ENCODE measurements at places on chromosomes 1 and 21. TPM values are rescaled to one million over a fixed set of nuclear protein-coding genes. Genes with fewer than 3 reads are reported as not detected.

- H3K27ac ChIP-seq: no peak overlapping the region
- H3K27me3 ChIP-seq: peaks cover 4% of the 10 kb centered on the region
- no peak for DNase-seq
- no peak overlapping the region for H3K4me3 ChIP-seq
- H3K4me1 ChIP-seq: no peaks in the 10 kb centered on the region
Observed at GRCh38 chr21:41965045-41965444, 11.2 kb upstream of the C2CD2 start.

DNA sequence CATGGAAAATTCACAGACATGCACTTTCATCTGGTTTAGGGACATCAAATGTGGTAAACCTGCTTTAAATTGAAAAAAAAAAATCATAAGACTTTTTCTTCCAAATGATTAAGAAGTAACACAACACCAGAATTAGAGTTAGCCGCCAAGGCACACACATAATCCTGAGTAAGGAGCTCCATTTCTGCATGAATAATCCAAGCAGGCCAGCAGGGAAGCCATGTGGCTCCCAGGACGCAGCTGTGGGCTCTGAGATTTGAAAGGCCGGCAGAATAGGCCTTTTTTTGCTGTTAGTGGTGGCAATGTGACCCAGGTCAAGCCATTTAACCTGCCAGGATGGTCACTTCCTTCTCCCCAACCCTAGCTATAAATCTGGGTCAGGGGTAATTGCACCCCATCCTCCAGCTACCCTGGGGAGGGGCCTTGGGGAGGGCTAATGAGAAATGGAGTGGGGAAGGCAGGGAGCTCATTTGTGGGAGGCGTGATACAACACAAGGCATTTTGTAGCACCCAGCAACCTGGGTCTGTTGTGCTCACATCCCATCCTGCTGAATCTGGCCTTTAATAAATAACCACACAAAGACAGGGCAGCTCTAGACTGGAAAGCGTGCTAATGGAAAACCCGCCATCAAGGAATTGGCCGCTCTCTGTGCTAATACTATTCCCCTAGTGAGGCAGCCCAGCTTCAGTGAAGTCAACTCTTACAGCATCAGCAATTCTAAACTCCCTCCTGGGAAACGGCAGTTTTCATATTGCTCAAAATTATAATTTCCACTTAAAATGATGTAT is 178.5 kb downstream of the RHOU start:
- no peaks in the 10 kb centered on the region for H3K27me3 ChIP-seq
- H3K4me3 ChIP-seq: no peak overlapping the region
- no peaks in the 10 kb centered on the region for H3K36me3 ChIP-seq

GRCh38 chr1:234047123-234047522 is 142.6 kb downstream of the SLC35F3 start:
- H3K4me3 ChIP-seq: no peak overlapping the region
- H3K36me3 ChIP-seq: no peaks in the 10 kb centered on the region
- H3K4me1 ChIP-seq: no peaks in the 10 kb centered on the region

GRCh38 chr1:231855361-231855760 is 228.8 kb downstream of the DISC1 start:
- no peak for DNase-seq
- peaks cover 5% of the 10 kb centered on the region for H3K4me1 ChIP-seq
- H3K4me3 ChIP-seq: no peak overlapping the region
- H3K27ac ChIP-seq: no peak overlapping the region
- H3K27me3 ChIP-seq: no peaks in the 10 kb centered on the region
- peaks cover 2% of the 10 kb centered on the region for H3K36me3 ChIP-seq

LCA5L gene
- 0.32 TPM for total RNA-seq

- peaks cover 12% of the 10 kb centered on the region for H3K4me1 ChIP-seq
- H3K27me3 ChIP-seq: no peaks in the 10 kb centered on the region
- DNase-seq: peak; percentile 21
- H3K36me3 ChIP-seq: no peaks in the 10 kb centered on the region
Observed at GRCh38 chr1:58773406-58773840, 10.4 kb downstream of the JUN start.

DNA sequence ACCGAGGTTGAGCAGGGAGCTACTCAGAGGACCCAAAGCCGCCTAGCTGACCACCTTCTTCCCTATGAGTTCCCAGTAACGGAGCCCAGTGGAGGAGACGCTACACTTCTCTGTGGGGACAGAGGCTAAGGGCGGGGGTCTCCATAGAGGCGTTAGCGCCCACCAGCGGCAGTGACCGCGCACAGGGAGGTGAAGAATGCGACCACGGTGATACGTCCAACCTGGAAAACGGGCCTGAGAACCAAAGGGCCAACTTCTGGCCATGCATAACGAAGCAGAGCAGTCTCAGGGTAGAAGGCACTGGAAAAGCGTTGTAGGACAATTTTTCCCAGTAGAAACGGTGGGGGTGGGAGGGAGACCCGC is 400 bp upstream of the COG2 start:
- no peak for DNase-seq
- H3K36me3 ChIP-seq: peaks cover 7% of the 10 kb centered on the region
- H3K27ac ChIP-seq: no peak overlapping the region

DNA sequence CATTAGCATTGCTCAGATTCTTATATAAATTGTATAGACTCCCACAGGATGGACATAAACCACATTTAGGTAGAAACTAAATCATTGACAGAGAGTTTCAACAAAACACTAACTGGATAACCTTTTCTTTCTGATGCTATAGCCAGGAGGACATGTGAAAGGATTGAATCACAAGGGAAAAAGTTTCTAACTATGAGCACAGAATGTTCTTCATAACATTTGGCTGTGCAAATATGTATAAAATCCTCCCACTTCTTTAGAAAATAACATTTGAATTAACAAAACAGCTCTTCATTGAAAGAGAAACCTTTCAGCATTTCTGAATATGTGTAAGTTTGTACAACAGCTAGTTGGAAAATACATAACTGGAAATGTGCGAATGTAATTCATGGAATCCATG is 167.3 kb downstream of the TBX15 start:
- no peaks in the 10 kb centered on the region for H3K27me3 ChIP-seq
- H3K4me1 ChIP-seq: no peaks in the 10 kb centered on the region
- H3K36me3 ChIP-seq: no peaks in the 10 kb centered on the region
- H3K4me3 ChIP-seq: no peak overlapping the region
- no peak for DNase-seq

DNA sequence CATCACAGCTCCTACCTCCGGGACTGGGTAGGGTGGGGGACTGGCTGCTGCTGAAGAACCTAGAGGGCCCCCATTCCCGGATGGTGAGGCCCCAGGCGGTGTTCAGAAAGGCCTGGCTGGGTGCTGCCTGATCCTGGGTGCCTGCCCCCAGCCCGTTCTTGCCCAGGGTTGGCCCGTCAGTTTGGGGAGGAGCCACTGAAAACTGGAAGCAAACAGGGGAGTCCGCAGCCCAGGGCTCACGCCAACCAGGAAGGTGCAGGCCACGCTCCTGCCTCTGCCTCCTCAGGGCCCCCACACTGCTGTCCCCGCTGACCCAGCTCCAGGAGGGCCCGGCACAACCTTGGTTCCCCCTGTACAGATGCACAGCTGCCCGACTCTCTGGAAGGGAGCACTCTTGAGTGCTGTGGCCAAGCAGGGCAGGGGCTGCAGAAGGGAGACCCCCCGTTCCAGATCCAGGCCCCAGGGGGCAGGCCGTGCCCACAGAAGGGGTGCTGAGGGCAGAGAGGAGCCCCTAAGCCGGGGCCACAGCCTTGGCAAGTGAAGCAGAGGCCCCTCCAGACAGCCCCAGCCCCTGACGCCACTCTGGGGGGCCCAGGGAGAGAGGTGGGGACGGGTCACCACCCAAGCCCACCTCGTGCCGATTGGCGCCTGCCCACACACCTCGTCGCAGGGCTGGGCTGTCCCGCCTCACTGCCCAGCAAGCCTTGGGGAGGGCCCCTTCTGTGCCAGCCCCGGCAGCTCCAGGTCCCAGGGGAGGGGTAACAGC is 5.5 kb downstream of the C1QTNF12 start:
- no peaks in the 10 kb centered on the region for H3K4me1 ChIP-seq
- H3K36me3 ChIP-seq: no peaks in the 10 kb centered on the region
- H3K27ac ChIP-seq: no peak overlapping the region
- DNase-seq: no peak
- no peak overlapping the region for H3K4me3 ChIP-seq

- no peak overlapping the region for H3K4me3 ChIP-seq
- no peaks in the 10 kb centered on the region for H3K36me3 ChIP-seq
- peaks cover 2% of the 10 kb centered on the region for H3K27me3 ChIP-seq
- no peak for DNase-seq
Observed at GRCh38 chr21:39882151-39882838, 15.1 kb downstream of the PCP4 start.

- no peak overlapping the region for H3K4me3 ChIP-seq
- no peak overlapping the region for H3K27ac ChIP-seq
- DNase-seq: no peak
- H3K4me1 ChIP-seq: peaks cover 10% of the 10 kb centered on the region
Observed at GRCh38 chr1:180997843-180998504, 24.7 kb downstream of the STX6 start.

- H3K36me3 ChIP-seq: no peaks in the 10 kb centered on the region
- H3K27me3 ChIP-seq: peaks cover 8% of the 10 kb centered on the region
- peaks cover 14% of the 10 kb centered on the region for H3K4me1 ChIP-seq
- no peak overlapping the region for H3K4me3 ChIP-seq
- DNase-seq: no peak
Observed at GRCh38 chr1:204108312-204109141, 35.6 kb downstream of the SOX13 start.

DNA sequence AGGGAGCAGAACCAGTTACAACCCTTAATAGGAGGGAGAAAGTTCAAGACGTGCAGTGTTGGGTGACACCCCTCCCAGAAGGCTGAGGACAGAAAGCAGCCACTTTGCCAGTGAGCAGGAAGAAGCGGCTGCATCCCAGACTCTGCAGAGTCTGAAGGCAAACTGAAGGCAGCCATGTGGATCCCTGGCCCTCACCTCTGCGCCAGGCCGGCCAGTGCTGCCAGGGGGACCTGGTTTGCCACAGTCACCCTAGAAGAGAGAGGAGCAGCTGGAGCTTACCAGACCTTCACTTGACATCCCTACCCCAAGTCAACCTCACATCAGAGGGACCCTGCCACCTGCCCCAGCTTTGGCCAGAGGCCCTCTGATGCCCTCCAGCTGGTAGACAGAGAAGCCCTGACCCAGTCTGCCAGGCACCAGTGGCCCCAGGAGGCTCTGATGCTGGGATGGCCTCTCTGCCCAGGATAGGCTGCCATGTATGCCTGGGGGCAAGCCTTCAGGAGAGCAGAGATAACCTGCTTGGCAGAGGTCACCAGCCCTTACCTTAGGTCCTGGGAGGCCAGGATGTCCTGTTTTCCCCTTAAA is 16.3 kb upstream of the PEF1 start:
- no peak overlapping the region for H3K27ac ChIP-seq
- no peak for DNase-seq
- H3K4me1 ChIP-seq: no peaks in the 10 kb centered on the region

DNA sequence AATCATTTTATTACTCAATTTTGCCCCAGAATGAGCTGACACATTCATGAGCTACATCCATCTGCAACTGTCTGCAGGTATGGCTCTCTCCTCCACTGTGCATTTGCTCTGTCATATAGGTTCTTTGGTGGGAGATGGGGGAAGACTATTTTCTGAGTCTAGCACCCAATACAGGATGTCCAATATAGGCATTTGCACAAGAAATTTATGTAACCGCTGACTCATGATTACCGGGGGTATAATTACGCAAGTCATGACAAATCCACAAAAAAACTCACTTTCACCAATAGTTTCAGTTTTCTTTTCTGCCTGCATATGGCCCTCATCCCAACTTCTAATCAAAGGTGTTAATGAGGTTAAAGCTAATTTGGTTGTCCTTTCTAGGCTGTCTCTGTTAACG is 17.5 kb upstream of the VSIG8 start:
- no peaks in the 10 kb centered on the region for H3K36me3 ChIP-seq
- no peak for DNase-seq
- no peaks in the 10 kb centered on the region for H3K4me1 ChIP-seq
- H3K4me3 ChIP-seq: no peak overlapping the region

- peaks cover 20% of the 10 kb centered on the region for H3K4me1 ChIP-seq
- H3K27ac ChIP-seq: no peak overlapping the region
- H3K36me3 ChIP-seq: peaks cover 10% of the 10 kb centered on the region
- no peak overlapping the region for H3K4me3 ChIP-seq
Observed at GRCh38 chr21:43983390-43983789, 28.7 kb upstream of the TRAPPC10 start.

Data from activated CD4-positive, alpha-beta T cell treated with anti-CD3 and anti-CD28 coated beads for 36 hours (primary cell).